Dermis blood vessel endothelial cell (primary cell): ENCODE measurements at places on chromosomes 3 and 15. TPM values are rescaled to one million over a fixed set of nuclear protein-coding genes. Genes with fewer than 3 reads are reported as not detected.

GRCh38 chr3:103406320-103406850, 971.6 kb downstream of the ZPLD1 start:
- no peak for DNase-seq

- peak; percentile 34 for DNase-seq
Measured at GRCh38 chr3:131216801-131217200, 164.8 kb upstream of the NUDT16 start.

Gene GUCA1C
- 0.19 TPM in 1 of 2 replicates, not detected in the other for total RNA-seq

- no peak for DNase-seq
Measured at GRCh38 chr3:111819927-111820326, 39.1 kb upstream of the PHLDB2 start.

DNA sequence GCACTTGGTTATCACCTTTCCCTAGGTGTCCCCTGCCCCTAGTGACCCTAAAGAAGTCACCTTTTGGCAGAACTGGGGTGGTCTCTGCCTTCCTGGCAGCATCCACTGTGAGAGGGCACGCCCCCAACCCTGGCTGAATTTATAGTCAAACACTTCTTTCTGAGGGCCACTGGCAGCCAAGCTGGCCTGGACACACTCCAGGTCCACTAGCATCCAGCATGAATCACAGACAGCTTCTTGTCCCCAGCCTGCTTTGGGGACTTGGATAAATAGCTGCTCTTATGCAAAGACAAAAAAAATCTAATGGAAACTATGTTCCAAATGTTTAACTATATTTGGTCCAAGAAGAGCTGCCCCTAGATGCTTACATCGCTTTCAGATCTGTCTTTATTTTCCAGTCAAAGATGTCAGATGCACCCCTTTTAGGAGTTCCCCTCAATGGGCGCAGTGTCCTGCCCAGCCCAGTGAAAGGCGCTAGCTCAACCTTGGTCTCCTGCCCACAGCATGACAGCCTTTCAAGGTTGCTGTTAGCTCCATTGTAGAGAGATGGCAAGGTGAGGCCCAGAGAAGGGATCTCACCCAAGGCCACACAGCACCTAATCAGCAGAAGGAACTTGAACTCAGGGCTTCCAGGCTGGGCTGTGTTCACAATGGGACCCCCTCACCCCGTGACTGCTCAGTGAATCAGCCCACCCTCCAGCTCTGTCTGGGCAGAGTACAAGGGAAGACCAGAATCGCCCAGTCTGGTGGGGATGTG, 7.0 kb downstream of the RASL12 start:
- no peak for DNase-seq

Gene SCN5A
- total RNA-seq: 6.5 and 12.0 TPM in 2 replicates

DNA sequence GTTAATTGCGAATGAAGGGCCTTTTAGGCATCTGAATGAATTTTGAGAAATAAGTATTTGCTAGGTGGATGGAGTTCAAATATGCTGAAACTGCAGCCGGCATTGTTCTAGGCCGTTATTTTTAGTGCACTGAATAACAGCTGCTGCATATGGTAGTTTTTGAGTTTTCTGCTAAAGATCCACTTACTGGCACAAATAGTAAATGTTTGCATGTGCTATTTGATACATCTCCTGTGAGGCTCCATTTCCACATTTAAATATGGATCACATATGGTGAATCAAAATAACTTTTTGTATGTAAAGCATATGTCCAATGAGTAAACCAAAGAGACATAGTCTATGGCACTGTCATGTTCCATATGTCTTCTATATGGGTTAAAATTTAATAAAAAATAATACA, 56.7 kb upstream of the CNTN4 start:
- DNase-seq: no peak

- DNase-seq: no peak
Measured at GRCh38 chr3:156290924-156291271, 170.5 kb downstream of the KCNAB1 start.

GRCh38 chr3:35971686-35972085, 332.4 kb downstream of the ARPP21 start:
- DNase-seq: no peak

DNA sequence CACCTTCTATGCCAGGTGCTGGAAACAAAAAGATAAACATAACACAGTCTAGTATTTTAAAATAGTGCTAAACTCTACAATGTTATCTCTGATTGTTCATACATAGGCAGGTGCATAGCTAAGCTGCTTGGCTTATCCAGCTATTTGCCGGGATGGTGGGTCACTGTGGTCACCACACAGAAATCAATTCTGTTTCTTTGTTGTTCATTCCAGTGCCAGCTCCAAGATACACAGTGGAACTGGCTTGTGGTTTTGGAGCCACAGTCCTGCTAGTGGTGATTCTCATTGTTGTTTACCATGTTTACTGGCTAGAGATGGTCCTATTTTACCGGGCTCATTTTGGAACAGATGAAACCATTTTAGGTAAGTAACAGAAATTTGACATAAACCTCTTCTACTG, 130.2 kb downstream of the IL1RAP start:
- no peak for DNase-seq

DNA sequence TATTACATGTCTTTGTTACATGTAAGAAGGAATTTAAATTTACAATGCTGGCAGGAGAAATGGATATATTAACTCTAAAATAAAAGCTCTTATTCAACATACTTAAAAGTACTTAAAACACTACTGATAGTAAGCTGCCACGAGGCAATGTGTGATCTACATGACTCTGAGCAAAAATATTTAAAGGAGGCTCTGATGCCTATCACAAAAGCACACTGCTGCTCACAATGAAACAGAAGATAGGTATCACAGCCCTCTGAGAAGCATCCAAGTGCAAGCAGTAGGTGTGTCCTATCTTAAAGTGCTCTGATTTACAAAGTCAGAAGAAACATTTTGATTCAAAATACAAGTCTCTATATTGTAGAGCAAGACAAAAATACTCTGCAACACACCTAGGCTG, 371.2 kb upstream of the WNT5A start:
- DNase-seq: no peak

Gene TMEM212
- not detected in 2 replicates for total RNA-seq

Gene GPR171
- not detected in 2 replicates for total RNA-seq

- no peak for DNase-seq
Measured at GRCh38 chr3:13462822-13463221, 17.3 kb upstream of the HDAC11 start.

Gene ZIC4
- not detected in 2 replicates for total RNA-seq

DNA sequence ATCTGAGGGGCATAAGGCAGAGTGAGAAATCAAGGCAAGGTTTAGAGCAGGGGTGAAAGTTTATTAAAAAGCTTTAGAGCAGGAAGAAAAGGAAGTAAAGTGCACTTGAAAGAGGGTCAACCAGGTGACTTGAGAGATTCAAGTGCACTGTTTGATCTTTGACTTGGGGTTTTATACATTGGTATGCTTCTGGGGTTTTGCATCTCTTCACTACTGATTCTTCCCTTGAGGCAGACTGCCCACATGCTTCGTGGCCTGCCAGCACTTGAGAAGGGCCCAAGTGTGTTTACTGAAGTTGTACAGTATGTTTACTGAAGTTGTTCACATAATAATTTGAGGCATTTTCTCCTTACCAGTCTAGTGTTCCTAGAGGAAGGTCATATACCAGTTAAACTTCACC, 367.0 kb upstream of the UBE2E2 start:
- DNase-seq: no peak

Gene KCNAB1
- total RNA-seq: 0.17 and 1.2 TPM in 2 replicates

Gene EOGT
- total RNA-seq: 56.6 and 70.1 TPM in 2 replicates

Gene MFSD1
- total RNA-seq: 82.0 and 101 TPM in 2 replicates

Gene SCAANT1
- total RNA-seq: not detected in 2 replicates

Gene PRR20G
- total RNA-seq: not detected in 2 replicates

- DNase-seq: peak; percentile 56
Measured at GRCh38 chr3:171256445-171257250, 203.6 kb downstream of the TNIK start.

- no peak for DNase-seq
Measured at GRCh38 chr15:57355259-57355658, 21.0 kb upstream of the CGNL1 start.

- no peak for DNase-seq
Measured at GRCh38 chr15:53102483-53102882, 312.3 kb upstream of the ONECUT1 start.

GRCh38 chr3:147507638-147508286, 98.6 kb downstream of the ZIC1 start:
- peak; percentile 57 for DNase-seq

GRCh38 chr3:192888190-192888589, 29.5 kb downstream of the MB21D2 start:
- no peak for DNase-seq

Gene FBN1
- total RNA-seq: 122 and 163 TPM in 2 replicates

- no peak for DNase-seq
Measured at GRCh38 chr3:10506696-10507095, 1.3 kb upstream of the ATP2B2 start.

- DNase-seq: peak; percentile 76
Measured at GRCh38 chr3:187986514-187986934, 167.4 kb upstream of the LPP start.

DNA sequence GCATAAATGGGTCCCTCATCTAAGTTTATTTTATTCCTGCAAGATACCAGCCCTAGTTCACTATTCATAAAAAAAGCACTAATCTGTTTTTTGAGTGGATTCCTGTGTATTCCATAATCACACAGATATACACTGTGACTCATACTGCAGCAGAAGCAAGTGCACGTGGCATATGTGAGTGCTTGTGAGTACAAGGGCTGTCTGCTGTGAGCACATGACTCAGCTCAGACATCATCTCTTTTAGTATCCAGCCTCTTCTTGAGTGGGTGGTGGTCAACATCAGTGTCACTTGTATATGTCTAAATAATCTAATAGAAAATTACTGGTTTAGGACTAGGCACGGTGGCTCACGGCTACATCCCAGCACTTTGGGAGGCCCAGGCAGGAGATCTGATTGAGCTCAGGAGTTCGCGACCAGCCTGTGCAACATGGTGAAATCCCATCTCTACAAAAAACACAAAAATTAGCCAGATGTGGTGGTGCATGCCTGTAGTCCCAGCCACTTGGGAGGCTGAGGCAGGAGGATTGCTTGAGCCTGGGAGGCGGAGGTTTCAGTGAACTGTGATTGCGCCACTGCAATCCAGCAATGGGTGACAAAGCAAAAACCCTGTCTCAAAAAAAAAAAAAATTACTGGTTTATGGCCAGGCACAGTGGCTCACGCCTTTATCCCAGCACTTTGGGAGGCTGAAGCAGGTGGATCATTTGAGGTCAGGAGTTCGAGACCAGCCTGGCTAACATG, 49.8 kb downstream of the NIPA2 start:
- DNase-seq: peak; percentile 80
